ENCODE measurements at places on chromosomes 11 and 22. TPM values are rescaled to one million over a fixed set of nuclear protein-coding genes. Genes with fewer than 3 reads are reported as not detected.
A peak's percentile ranks its signal among the peaks of the same experiment; 100 is the strongest.

DNA sequence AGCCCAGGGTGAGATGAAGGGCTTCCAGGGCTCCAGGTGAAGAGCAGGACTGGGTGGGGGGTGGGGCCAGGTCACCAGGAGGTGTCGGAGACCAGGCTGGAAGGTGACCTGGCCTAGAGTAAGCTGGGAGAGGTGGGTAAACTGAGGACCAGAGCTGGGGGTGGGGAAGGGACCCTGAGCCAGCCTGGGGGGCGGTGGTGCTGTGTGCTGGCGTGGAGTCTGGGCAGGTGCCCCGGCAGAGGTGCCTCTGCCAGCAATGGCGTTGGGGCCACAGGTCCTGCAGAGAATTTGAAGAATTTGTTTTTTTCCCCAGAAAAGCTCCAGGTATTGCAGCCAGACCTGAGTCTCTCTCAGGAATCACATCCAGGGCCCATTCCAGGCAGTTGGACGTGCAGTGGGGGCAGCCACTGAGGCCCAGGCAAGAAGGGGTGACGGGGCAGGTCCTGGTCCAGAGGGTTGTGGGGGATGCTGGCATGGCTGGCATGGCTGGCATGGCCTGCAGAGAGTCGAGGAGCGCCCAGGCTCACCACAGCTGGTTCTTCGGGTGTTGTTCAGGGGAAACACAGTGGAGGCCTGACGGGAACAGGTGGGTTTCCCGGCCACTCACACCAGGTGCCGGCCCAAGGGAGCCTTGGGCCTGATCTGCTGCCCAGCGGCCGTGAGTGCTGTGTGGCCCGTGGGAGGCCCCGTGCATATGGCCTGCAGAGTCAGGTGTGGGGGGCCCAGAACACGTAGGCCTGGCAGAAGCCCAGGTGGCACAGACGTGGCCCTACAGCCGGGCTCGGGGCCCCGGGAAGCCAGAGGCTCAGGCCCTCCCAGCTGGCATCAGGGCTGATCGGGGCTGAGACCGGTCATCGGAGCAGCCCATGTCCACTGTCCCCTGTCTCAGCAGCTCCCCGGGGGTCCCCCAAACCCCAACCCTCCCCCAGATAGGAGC is 6.4 kb upstream of the MUC6 start:
- H3K36me3 ChIP-seq, result no peaks in the 10 kb centered on the region
- H3K27me3 ChIP-seq, result peaks cover 5% of the 10 kb centered on the region
- H3K4me1 ChIP-seq, result no peaks in the 10 kb centered on the region

DNA sequence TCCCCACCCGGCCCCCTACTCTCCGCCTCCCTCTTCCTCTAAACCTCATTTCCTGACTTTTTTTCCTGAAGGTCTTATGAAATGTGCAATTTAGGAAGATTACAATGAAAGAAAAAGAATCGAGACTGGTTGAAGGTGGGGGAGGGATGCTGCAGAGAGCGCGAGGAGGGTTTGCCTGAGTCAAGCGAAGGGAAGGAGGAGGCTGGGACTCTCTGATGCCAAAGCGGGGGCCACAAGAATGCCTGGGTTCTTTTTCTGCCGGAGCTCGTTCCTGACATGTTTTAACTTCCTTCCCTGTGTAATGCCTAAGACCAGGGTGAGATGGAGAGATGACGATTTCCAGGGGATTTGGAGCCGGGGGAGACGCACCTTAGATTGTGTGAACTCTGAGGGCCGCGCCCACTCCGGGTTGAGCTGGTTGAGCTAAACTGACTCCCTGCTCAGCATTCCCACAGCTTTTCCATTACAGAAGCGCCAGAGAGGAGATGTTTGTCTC is 270.5 kb upstream of the SORL1-AS1 start:
- peak overlapping the region; percentile 48 for H3K4me3 ChIP-seq
- no peaks in the 10 kb centered on the region for H3K36me3 ChIP-seq
- no peaks in the 10 kb centered on the region for H3K27me3 ChIP-seq
- peak overlapping the region; percentile 32 for H3K27ac ChIP-seq
- no peak for DNase-seq

DNA sequence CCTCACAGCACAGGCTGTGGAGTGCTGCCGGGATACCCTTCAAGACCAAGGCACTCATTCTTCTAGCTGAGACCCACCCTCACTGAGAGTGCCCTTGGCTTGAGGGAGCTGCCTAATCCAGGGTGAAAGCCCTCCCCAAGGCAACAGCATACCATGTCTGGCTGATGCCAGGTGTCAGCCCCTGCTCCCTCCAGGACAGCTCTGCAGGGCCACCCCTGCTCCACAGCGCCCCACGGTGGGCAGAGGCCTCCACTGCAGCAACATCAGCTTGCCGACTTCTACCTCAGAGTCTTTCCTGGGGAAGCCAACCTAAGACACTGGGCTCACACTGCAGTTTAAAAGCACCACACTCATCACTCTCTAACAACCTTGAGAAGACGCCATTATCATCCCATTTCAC is 29.0 kb downstream of the TTLL1 start:
- no peak overlapping the region for H3K27ac ChIP-seq
- H3K36me3 ChIP-seq, result no peaks in the 10 kb centered on the region
- no peak overlapping the region for H3K4me3 ChIP-seq
- DNase-seq, result no peak
- H3K27me3 ChIP-seq, result no peaks in the 10 kb centered on the region

DNA sequence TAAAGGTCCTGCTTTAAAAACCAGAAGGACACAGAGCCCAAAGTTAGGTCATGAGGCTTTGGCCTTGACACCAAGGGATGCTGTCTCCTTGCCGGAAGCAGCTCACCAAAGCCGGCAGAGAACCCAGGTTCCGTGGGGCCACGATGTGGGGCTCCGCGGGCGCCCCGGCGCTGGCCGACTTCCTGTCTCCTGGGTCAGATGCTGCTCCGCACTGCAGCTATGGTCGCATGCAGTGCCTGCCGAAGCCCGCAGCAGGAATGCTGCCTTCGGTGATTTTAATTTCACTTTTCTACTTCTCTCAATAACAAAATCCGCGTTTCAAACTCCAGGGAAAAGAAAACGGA is 454 bp upstream of the OTUB1 start:
- H3K27ac ChIP-seq, result peak overlapping the region; percentile 87
- H3K36me3 ChIP-seq, result no peaks in the 10 kb centered on the region
- peak overlapping the region; percentile 88 for H3K4me3 ChIP-seq
- H3K27me3 ChIP-seq, result no peaks in the 10 kb centered on the region

- H3K4me1 ChIP-seq, result no peaks in the 10 kb centered on the region
- no peaks in the 10 kb centered on the region for H3K27me3 ChIP-seq
These were observed 212.0 kb upstream of the PGR start for GRCh38 chr11:101341578-101341977.

DNA sequence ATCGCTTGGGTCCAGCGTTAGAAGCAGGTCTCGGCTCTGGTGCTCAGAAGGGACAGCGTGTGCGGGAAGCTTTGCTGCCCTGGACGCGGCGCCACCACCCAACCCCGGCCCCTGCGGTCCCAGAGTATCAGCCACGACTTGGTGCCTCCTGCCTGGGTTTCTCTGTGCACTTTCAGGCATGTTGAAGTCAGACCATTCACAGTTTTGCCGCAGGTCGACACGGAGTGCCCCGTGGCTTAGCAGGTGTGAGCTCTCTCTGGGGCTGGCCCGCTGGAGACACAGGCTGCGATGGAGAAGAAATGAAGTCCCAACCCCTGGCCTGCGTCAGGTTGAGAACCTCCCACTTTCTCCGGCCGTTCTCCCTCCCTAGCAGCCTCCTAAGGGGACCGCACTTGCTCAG is 494.5 kb downstream of the BRD1 start:
- no peaks in the 10 kb centered on the region for H3K36me3 ChIP-seq
- no peaks in the 10 kb centered on the region for H3K27me3 ChIP-seq
- H3K4me3 ChIP-seq, result no peak overlapping the region
- no peak overlapping the region for H3K27ac ChIP-seq

GRCh38 chr22:19981171-19981960 is 35.3 kb downstream of the ARVCF start:
- no peak overlapping the region for H3K4me3 ChIP-seq
- no peaks in the 10 kb centered on the region for H3K36me3 ChIP-seq
- no peaks in the 10 kb centered on the region for H3K27me3 ChIP-seq
- DNase-seq, result no peak

GRCh38 chr11:35558513-35558912 is 33.1 kb upstream of the PAMR1 start:
- DNase-seq, result no peak
- H3K36me3 ChIP-seq, result no peaks in the 10 kb centered on the region

- no peaks in the 10 kb centered on the region for H3K27me3 ChIP-seq
- DNase-seq, result no peak
These were observed 1964.5 kb upstream of the RAG2 start for GRCh38 chr11:38562562-38562961.

- H3K4me3 ChIP-seq, result peak overlapping the region; percentile 99
- DNase-seq, result no peak
- H3K4me1 ChIP-seq, result peaks cover 4% of the 10 kb centered on the region
- no peaks in the 10 kb centered on the region for H3K27me3 ChIP-seq
These were observed 983 bp downstream of the NARS2 start for GRCh38 chr11:78573681-78574080.

- no peak overlapping the region for H3K4me3 ChIP-seq
- no peak for DNase-seq
- no peaks in the 10 kb centered on the region for H3K27me3 ChIP-seq
- no peaks in the 10 kb centered on the region for H3K36me3 ChIP-seq
- H3K4me1 ChIP-seq, result peaks cover 23% of the 10 kb centered on the region
- no peak overlapping the region for H3K27ac ChIP-seq
These were observed 6.9 kb downstream of the RAB6A start for GRCh38 chr11:73753938-73754337.

DNA sequence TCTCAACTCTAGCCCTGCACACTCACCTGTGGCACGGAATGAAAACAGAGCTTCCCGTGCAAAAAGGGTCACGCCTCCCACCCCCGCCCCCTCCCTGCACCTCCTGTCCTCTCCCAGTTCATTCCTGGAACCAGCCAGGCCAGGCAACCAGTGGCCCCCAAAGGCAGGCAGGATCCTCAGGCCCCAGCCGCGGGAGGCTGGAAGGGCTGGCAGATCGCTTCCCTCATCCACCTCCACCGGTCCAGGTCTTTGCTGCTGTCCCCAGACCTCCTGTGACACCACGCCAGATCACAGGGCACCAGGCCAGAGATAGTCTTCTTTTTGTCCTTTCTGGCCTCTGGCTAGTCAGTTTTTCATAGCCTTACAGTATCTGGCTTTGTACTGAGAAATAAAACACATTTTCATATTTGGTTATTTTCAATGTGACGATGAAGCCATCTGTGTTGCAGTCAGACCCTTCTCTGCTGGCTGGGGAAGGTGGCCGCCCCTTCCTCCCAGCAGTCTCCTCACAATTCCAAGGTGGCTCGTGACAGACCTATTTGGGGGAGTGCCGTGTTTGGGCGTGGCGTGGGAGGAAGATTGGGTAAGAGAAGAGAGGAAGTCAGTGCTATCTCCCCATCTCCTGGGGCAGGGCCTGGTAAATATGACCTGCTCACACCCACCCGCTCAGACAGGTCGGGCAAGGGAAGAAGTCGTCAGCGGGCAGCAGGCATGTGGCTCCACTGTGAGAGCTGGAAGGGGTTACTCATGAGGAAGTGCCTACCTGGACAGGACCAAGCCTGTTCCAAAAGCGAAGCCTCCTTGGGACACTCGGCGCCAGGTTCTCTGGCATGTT is 9.1 kb downstream of the SSH3 start:
- no peak overlapping the region for H3K4me3 ChIP-seq
- H3K27me3 ChIP-seq, result no peaks in the 10 kb centered on the region
- no peaks in the 10 kb centered on the region for H3K4me1 ChIP-seq
- H3K36me3 ChIP-seq, result no peaks in the 10 kb centered on the region
- DNase-seq, result no peak
- no peak overlapping the region for H3K27ac ChIP-seq

DNA sequence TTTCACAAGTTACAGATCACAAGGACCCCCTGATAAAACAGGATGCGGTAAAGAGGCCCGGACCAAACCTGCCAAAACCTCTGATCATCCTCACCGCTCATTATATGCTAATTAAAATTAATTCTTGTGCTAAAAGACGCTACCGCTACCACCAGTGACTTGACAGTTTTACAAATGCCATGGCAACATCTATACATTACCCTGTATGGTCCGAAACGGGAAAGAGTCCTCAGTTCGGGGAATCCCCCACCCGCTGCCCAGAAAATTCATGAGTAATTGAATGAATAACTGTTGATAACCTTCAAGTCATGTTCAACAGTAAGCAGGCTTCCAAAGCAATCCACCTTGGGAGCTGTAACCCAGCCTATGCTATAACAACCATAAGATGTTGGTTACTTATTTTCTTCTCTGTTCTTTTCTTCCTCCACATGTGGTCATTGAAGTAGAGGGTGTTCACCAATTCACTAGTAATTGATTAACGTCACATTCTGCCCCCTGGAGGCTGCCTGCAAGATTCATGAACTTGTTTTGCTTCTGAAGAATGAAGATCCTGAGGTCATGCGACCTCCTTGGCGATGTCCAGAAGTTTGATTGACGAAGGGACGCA is 20.6 kb downstream of the APOBEC3H start:
- H3K4me3 ChIP-seq, result no peak overlapping the region
- no peaks in the 10 kb centered on the region for H3K4me1 ChIP-seq
- H3K36me3 ChIP-seq, result no peaks in the 10 kb centered on the region
- no peak overlapping the region for H3K27ac ChIP-seq
- H3K27me3 ChIP-seq, result peaks cover 24% of the 10 kb centered on the region

DNA sequence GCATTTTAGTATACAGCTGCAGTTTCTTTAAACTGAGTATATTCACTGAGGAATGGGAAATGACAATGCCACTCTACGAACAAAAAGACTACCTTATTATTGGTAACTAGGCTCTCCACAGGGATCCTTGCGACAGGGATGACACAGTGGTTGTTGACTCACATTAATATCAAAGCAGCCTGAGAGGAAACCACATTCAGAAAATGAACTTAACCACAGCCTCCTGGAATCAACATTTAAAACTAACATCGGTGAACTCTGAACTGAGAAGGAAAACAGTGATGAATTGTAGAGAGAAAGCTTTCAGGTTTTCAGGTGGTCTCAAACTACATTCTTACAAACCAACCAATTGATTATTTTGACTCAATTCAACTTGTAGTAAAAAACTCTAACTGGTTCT is 90.3 kb upstream of the MTMR2 start:
- DNase-seq, result no peak
- peaks cover 7% of the 10 kb centered on the region for H3K4me1 ChIP-seq
- no peaks in the 10 kb centered on the region for H3K27me3 ChIP-seq
- no peaks in the 10 kb centered on the region for H3K36me3 ChIP-seq
- H3K27ac ChIP-seq, result no peak overlapping the region

- no peaks in the 10 kb centered on the region for H3K4me1 ChIP-seq
- H3K27me3 ChIP-seq, result no peaks in the 10 kb centered on the region
- H3K4me3 ChIP-seq, result no peak overlapping the region
These were observed 631.4 kb upstream of the LUZP2 start for GRCh38 chr11:23865341-23865975.

Gene CSNK2A3
- 1.4 TPM for total RNA-seq

Measured in gastrocnemius medialis (tissue), 4 donors.